ENCODE measurements at places on chromosomes 6 and 20.

DNA sequence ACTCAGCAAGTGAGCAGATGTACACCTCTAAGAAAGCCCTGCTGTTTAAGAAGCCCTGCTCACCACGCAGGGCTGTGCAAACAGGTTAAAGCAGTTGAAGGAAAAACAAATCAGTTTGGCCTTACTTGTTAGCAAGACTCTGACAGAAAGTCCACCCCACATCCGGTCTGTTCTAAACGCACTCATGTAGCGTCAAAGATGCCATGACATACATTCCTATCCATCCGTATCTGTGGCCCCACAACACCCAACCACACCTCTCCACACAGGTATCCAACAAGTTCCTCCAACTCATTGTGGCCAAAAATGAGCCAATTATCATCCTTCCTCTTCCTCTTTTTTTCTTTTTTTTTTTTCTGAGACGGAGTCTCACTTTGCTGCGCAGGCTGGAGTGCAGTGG lies 22.8 kb upstream of the RAB22A start:
- no peak for DNase-seq

- DNase-seq, result no peak
Measured at GRCh38 chr6:7532232-7532631, 9.2 kb upstream of the DSP start.

DNA sequence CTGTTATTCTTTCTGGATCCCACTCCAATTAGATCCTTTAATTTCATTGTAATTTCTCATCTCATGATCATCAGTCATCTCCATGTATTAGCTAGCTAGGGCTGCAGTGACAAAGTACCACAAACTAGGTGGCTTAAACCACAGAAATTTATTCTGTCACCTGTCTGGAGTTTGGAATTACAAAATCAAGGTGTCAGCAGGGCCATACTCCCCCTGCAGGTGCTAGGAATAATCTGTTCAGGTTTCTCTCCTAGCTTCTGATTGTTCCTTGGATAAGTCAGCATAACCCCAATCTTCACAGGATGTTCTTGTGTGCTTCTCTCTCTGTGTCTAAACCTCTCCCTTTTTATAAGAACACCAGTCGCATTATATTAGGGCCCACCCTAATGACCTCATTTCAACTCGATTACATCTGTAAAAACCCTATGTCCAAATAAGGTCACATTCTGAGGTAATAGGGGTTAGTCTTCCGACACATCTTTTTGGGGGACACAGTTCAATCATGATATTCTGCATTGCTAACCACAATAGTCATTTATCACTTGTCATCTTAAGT lies 40.5 kb downstream of the BEND6 start:
- DNase-seq, result no peak

GRCh38 chr20:46027245-46027853 lies 1.7 kb upstream of the SLC12A5 start:
- DNase-seq, result no peak

DNA sequence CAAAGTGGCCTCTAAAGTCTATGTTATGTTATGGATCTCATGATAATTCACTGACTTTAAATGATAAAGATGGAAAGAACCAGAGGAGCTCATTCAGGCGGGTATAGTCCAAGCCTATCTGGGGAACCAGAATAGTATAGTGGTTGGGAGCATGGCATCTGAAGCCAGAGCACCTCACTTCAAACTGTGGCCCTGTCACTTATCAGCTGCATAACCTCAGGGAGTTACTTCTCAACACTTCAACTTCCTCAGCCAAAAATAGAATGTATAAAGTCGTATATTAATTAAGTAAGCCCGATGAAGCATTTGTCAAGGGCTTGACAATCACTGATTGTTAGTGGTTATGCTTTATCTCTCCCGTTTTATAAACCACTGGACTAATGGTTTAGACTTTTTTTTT lies 112.7 kb downstream of the RTN4IP1 start:
- no peak for DNase-seq

- no peak for DNase-seq
Measured at GRCh38 chr20:6466075-6466810, 301.2 kb upstream of the BMP2 start.

- no peak for DNase-seq
Measured at GRCh38 chr6:57327311-57327710, 9.9 kb downstream of the PRIM2 start.

GRCh38 chr6:133001040-133001565 lies 186.7 kb downstream of the RPS12 start:
- DNase-seq, result no peak

- DNase-seq, result no peak
Measured at GRCh38 chr6:31631681-31632278, 11.3 kb downstream of the PRRC2A start.

GRCh38 chr6:106702451-106703110 lies 73.2 kb downstream of the QRSL1 start:
- DNase-seq, result peak; percentile 63

- DNase-seq, result no peak
Measured at GRCh38 chr20:31593221-31594001, 11.7 kb upstream of the ID1 start.

DNA sequence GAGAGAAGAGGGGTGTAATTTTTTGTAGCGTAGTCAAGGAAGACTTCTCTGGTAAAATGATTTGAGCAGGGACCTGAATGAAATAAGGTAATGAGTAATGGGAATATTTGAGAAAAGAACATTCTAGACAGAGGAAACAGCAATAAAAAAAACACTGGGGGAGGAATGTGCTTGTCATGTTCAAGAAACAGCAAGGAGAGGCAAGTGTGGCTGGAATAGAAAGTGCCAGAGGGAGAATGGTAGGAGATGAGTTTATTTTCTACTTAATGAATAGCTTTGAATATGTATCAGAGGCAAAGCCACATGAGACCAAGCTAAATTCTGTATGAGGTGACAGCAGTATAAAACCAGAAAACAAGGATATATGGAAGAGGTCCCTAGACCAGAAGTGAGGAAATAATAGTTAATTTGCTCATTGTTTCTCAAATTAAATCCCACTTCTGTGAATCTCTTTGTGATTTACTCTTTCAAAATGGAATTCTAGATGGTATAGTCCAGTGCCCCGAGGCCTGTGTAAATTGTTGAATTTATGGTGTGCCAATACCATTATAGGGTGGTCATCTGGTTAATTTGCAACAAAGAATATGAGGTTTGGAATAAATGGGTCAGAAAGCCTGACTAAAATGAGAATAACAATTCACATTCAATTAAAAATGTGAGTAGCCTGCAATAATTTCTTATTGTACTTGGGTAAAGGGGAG lies 170.2 kb downstream of the CDKAL1 start:
- no peak for DNase-seq

GRCh38 chr20:58306421-58307261 lies 2.9 kb upstream of the RAB22A start:
- no peak for DNase-seq

DNA sequence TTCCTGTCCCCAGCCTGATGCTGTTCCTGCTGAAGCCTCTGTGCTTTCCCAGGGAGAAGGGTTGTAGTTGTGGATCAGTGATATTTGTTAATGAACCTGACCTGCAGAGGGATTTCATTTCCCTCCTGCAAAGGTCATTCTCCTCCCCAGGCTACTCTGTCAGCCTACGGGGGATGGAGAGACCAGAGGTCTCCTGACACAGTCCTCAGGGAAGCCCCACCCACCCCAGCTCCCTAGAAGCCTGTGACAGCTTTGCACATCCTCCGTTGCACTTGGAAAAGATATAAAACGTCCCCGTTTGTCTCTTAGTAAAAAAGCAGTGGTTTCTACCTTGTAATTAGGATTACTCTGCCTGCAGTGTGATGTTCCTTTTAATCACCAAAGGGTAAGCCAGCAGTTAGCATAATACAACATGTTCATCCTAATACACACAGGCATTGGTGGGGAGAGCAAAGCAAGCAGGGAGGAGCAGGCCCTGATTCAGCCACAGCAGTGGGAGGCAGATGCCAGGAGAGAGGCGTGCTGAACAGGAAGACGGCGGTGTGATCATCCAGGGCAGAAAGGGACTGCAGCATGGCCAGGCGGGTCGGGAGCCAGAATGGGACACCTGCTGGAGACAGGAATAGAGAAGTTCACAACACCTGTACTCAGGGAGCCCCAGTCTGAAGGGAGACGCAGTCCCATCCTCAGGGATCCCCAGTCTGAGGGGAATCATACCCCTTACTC lies 293.5 kb downstream of the LRFN2 start:
- no peak for DNase-seq

Measured in GM18507 (cell line).